ENCODE measurements at places on chromosomes 6 and 20.

DNA sequence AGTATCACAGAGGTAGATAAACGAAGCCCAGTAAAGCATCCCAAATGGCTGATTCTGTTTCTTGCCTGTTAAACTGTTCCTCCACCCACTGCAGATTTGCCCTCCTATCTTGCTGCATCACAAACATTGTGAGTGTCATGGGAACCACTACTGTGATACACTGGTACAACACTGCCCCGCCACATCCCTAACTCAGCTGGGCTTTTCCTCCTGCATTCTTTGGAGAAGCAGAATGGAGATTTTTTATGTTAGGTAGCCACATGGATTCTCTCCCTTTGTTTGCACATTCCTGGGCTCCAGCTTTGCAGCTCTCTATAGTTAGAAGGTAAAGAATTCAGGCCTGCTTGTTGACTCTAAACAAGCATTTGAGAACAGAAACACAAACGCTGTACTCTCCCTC, 234.1 kb downstream of the TMEM242 start:
- no peak for DNase-seq

DNA sequence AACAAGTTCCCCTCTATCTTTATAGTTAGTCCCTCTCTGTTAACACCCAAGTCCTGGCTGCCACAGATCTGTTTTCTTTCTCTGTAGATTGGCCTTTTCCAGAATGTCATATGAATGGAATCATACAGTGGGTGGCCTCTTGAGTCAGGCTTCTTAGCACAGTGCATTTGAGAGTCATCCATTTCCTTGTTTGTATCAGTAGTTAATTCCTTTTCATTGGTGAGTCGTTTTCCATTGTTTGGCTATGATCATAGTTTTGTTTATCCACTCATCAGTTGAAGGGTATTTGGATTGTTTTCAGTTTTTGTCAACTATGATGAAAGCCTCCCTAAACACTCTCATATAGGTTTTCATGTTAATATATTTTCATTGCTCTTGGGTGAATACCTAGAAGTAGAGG, 248.3 kb downstream of the ARID1B start:
- no peak for DNase-seq

- DNase-seq: no peak
Measured at GRCh38 chr6:2845880-2846208, 4.2 kb upstream of the SERPINB1 start.

DNA sequence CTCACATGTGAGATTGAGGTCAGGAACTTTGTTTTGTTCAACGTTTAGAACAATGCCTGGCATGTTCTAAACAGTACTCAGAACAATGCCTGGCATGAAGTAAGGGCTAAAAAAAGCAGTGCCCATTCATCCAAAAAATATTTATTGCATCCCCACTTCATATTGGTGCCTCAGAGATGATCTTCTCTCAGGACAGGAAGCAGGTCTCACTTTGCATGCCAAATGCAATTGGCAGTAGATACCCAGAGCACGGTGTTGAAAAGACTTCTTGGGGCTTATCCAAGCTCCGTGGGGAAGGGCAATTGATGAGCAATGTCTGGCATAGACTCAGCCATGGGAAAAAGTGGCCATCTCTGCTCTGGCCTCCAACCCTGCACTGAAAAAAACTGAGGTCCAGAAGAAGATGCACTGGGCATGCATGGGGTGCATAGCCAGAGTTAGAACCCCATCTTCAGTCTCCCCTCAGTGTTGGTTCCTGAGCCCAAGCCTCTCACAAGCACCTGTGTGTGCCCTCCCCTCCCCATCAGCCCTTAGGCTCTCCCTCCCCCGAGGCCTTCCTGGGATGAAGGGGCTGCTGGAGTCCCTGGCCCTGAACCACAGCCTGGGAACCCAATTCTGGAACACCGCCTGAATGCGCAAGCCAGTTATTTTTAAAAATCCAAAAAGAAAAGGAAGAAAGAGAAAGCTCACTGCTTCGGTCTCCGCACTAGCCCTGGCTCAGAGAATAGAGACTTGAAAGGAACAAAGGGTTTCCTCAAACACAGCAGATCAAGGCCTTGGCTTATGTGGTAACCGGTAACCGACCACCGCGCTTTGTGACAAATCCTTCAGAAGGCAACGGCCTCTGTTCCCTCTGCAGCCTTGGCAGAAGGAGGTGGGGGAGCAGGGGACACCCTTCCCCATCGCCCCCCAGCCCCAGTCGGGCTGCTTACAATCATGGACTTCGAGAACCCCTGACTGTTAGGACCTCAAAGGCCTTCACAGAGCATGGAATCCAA, 78.5 kb upstream of the SIRPA start:
- peak; percentile 70 for DNase-seq

DNA sequence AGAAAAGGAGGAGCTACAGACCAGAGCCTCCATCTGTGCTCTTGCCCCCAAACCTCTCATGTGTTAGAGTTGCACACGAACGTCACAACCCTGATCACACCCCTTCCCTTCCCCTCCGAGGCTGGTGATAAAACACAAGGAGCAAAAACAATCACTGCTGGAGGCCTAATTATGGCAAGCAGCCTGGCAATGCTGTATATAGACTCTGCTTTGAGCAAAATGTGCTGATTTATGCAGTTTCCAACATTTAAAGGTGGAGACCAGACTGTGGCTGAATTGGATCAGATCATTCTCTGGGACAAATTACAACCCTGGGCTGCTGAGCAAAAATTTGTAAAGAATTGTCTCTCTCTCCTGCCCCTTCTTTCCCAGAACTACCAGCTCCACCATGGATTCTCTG, 64.6 kb upstream of the SRSF6 start:
- DNase-seq: no peak

DNA sequence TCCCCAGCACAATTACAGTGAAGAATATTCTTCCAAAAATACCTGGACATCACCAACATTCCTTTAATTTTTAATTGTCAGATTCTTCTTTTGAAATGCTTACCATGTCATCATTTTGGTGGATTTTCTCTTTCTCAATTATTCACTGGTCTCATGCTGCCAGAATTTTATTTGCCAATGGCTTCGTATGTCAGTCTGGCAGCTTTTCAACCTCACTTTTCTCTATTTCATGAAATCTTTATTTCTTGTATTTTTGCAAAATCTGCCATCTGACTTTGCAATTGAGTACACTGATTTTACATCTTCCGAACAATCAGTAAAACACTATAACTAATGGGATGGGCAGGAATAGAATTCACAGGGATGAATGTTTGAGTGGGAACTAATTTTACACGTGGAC, 84.1 kb downstream of the BTBD9 start:
- no peak for DNase-seq

DNA sequence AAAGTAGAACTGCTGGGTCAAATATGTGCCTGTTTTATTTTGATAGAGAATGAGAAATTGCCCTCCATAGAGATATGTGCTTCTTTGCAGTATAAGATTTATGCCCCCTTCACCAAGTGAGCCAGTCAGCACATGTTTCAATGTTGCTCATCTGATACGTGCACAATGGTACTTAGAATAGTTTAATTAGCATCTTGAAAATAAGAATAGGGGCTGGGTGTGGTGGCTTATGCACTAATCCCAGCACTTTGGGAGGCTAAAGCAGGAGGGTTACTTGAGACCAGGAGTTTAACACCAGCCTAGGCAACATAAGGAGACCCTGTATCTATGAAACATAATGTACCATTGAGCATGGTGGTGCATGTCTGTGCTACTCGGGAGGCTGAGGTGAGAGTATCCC, 20.3 kb upstream of the C20orf204 start:
- DNase-seq: no peak

DNA sequence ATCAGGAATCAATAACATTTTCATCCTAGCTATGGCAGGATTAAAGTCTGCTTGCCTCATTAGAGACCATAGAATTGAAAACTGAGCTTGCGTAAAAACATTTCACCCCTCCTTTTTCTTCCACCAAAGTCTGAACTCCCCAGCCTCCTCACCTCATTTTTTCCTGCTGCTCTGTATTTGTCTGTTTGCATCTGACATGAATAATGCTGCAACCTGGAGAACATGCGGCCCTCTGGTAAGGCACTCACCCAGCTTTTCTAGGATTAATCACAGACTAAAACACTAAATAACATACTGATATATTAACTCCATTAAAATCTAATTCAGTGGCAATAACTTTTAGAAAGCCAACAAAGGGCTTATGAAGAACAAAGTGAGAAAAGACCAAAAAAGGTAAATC, 677.7 kb upstream of the NRSN1 start:
- DNase-seq: no peak

DNA sequence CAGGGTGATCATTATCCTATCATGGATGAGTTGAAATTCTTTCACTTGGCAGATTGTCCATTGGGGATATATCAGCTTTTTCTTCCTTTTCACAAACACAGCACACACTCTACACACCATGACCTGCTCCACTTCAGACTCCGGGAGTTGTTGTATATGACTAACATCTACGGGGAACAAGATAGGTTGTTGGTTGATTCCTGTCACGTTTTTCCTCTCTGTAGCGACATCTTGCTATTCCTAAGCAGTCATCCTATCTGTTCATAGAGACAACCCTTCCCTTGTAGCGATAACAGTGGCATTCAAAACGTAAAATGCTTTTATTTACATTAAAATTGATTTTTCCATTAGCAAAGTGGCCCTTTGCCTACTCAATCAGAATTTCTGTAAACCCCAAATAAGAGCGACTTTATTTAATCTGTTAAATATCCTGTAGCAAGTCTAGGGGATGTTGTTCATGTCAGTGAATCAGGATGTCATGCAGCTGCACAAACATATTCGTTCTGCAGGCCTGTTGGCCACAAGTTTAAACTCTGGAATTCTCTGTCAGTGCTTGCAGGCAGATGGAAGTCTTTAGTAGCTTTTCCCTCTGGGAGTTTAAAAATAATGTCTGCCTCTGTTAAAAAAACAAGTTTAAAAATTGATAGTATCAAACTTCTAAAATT, 23.1 kb downstream of the PHACTR2 start:
- no peak for DNase-seq

DNA sequence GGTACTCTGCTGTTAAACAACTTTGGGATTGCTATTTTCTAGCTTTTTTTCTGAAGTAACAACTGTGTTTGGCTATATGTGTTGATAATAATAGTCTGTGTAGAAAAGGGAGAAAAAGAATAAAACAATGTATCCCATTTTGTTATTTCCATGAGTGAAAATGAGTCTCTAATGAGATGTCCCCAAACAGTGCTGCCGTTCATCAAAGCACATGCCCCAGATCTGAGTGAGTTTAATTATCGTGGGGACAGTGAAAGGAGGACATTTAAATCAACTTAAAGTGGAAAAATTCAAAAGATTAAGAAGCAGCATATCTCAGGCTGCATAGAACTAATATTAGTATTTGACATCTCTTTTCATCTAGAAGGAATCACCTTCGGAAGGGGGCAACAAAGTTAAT, 59.6 kb downstream of the NCOA7 start:
- no peak for DNase-seq

GRCh38 chr6:144469144-144469575, 184.0 kb downstream of the UTRN start:
- no peak for DNase-seq

- peak; percentile 81 for DNase-seq
Measured at GRCh38 chr6:27687154-27688013, 214.5 kb upstream of the ZNF184 start.

DNA sequence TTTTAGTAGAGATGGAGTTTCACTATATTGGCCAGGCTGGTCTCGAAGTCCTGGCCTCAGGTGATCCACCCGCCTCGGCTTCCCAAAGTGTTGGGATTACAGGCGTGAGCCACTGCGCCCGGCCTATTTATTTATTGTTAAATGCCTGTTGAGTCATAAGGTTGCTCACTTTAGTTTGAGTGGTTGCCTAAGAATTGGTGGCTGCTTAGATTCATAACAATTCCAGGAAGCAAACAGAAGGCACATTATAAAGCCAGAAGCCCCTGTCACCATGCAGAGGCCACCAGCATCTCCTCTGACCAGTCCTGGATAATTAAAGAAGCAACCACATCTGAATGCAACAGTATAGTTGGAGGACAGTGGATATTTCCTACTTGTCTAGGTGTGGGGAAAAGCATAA, 24.0 kb upstream of the ARMH2 start:
- DNase-seq: no peak

DNA sequence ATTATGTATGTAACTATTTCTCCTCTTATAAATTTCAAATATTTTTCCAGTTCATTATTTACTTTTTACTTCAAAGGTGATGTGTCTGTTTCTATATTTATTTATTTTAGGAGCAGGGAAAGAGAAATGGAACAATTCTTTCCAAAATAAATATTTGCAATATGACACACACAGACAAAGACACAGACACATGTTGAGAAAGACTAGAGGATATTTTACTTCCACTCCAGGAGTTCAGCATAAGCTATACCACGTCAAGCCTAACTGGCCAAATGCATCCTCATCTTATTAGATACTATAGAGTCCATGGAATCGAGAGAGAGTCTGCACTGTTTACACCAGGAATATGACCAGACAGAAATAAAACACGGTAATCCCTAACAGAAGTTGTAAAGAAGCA, 13.3 kb downstream of the RALGAPA2 start:
- no peak for DNase-seq

- DNase-seq: peak; percentile 69
Measured at GRCh38 chr20:37901654-37902503, 1.0 kb upstream of the VSTM2L start.

DNA sequence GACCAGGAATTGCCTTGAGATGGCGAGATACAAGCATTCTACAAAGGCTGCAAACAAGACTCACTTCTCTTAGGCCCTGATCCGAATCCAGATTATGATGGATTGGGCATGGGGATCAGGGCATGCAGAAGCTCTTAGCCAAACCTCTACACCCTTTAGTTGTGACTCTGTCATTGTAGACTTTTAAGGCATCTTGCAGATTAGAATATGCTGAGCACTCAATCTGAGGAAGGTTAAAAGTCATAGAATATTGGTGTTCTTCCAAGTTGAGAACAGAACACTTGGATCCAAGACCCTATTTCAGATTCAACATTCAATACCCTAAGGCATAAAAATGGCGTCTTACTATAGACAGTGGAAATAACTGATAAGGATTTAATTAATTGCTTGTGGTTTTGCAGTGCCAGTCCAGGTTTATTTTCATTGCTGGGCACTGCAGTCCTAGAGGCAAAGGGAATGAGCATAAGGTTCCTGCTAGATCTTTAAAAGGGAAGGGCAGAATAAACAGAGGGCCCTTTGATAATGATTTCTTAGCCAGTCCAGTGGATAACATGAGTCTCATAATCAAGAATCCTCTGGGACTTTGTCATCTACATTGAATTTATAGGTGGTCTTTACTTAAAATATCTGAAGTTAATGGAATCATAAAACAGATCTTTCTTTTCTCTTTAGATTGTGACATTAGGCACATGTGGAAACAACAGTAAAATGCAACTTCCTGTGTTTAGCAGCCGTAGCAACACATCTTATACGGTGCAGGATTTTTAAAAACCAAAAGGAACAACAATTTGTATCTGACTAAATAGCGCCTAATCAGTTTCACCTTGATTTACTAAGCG, 17.6 kb downstream of the PHACTR2 start:
- no peak for DNase-seq

- no peak for DNase-seq
Measured at GRCh38 chr20:14865169-14865568, 527.8 kb upstream of the FLRT3 start.

DNA sequence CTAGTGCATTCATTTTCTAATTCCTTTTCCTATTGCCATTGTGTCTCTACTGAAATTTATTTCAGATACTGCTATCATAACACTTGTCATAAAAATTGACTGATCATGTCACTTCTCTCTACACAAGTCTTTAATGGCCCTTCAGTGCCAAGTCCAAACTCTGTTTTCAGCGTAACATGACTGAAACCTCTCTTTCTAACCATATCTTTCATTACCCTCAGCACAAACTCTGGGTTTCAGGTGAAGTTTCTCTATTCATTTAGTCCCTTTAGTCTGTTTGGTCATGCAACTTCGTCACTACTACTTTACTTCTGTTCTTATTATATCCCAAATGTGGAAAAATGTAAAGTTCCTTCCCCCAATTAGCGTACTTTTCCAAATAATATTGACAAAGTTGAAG, 234.9 kb downstream of the OGFRL1 start:
- DNase-seq: no peak

- no peak for DNase-seq
Measured at GRCh38 chr20:22653658-22654642, 69.6 kb upstream of the FOXA2 start.
